ENCODE measurements at places on chromosomes 6 and 20. TPM values are rescaled to one million over a fixed set of nuclear protein-coding genes. Genes with fewer than 3 reads are reported as not detected.
A peak's percentile ranks its signal among the peaks of the same experiment; 100 is the strongest.

GRCh38 chr6:133410638-133411435 is 169.7 kb downstream of the EYA4 start:
- no peak for DNase-seq

DNA sequence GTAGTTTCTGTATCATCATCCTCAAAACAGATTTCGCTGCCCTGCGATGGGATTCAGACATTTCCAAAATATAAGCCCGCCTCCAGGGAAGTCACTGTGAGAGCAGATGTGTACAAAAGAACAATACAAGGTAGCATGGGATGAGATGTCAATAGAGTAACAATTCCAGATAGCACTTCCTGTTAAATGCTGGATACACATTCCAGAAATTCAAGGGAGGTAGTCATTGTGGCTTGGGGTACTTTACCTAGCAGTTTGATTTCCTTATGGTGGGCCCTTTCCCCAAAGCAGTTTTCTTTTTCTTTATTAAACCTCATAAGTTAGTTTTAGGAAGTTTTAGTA is 2.5 kb downstream of the RNF217 start:
- DNase-seq = no peak

Gene C20orf202
- total RNA-seq = not detected

DNA sequence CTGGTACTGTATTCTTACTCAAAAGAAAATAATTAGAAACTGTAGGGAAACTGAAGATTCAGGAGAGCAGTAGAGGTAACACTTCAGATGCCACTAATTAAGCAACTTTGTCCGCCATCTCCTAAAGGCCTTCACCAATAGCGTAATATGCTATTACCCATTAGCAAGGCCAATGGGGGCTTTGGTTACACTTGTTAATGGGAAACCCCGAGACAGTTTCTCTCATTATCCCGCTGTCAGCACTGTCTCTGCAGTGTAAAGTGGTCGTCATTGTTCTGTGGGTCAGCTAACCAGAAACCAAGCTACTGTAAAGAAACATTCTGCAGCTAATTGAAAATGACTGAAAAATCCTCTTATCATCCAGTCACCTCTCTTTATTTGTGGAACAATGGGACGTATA is 468.0 kb upstream of the POU3F2 start:
- DNase-seq = no peak

- DNase-seq = no peak
Measured at GRCh38 chr20:50267041-50267865, 76.6 kb downstream of the CEBPB start.

Gene SIRPB1
- not detected for total RNA-seq

DNA sequence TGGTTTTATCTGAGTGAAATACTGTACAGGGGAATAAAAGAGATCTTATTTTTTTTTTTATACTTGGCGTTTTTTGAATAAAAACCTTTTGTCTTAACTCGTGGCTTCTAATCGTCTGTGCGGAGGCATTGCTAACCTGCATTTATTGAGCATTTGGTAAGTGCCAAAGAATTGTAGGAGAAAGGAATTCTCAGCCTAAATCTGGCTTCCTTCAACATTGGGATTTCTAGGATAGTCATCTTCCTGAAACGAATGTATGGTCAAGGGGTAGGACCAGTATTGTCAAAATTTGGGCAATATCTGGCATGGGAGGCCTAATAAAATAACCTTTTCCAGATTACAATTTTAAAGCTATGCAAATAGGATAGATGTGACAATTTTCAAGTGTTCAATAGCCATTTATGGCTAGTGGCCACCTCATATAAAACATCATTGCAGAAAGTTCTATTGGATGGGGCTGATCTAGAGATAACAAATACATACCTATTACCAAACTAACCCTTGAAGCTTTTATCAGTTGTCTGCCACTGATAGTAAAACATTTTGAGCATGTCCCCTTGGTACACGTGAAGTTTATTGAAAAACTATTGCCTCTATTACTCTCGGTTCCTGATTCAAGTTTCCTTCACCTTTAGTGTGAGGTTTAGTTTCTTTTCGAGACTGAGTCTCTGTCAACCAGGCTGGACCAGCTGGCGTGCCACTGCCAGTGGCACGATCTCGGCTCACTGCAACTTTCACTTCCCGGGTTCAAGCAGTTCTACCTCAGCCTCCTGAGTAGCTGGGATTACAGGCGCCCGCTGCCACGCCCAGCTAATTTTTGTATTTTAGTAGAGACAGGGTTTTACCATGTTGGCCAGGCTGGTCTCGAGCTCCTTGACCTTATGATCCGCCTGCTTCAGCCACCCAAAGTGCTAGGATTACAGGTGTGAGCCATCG is 5.6 kb downstream of the PIM1 start:
- DNase-seq = no peak

DNA sequence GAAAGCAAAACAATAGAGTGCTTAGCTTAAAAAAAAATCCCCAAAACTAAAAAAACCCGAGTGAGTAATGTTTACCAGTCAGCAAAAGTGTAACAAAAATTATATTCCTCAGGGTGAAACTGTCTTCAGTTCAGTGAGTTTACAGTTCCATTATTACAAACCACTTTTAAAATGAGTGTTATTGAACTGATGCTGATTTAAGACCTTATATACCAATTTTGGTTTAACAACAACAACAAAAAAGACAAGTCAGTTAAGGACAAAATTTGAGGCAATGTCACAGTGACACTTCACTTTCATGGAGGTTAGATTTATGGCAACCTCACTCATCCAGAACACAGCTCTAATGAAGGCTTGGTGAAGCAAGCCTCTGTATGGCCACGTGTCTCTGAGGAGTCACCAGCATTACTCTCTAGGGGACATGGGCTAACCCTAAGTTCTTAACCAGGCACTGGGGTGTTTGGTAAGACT is 630.8 kb downstream of the PHF3 start:
- DNase-seq = no peak

Gene COL9A3
- under 0.01 TPM for total RNA-seq

DNA sequence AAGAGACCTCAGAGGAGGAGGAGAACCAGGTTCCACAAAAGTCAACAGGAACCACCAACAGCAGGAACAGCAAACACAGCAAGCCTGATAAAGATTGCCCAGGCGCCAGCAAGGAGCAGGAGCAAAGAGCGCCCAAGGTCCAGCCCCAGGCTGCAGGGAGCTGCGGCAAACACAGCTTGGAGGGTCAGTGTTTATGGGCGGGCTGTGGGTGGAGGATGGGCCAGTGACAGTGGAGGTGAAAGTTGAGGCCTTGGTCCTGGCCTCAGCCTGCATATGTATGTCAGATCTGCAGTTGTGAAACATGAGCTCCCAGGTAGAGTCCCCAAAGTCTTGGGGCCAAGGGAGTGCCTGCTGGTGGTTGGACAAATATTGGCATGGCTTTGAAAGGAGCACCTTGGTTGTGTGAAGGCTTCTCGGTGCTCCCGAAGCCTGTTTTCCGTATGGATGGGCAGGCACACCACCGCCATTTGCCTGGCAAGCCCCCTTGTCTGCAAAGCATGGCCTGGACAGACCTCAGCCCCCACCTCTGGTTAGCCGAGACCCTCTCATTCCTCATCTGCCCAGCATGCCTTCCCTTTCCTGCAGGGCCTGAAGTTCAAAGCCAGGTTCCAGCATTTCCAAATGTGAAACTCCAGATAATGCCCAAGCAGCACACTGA is 2.0 kb upstream of the CAPN11 start:
- no peak for DNase-seq

Gene ARFGEF2
- 47.5 TPM for total RNA-seq

Gene SLC17A3
- total RNA-seq = not detected

Gene LINC00237
- total RNA-seq = not detected

DNA sequence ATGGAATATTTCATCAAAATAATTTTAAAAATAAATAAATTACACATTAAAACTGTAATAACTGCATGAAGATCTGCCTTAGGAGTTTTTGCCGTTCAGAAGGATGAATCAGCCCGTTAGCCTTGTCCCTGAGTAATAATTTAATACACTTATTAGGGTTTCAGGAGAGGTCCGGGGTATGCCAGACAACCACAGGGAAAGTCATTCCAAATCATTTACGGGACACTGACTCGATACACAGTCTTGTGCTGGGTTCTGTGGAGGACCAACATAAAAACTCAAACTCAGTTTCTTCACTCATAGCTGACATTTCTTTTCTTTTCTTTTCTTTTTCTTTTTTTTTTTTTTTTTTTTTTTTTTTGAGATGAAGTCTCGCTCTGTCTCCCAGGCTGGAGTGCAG is 735 bp upstream of the LY6G6F start:
- DNase-seq = no peak

Gene PKIB
- 12.2 TPM for total RNA-seq

DNA sequence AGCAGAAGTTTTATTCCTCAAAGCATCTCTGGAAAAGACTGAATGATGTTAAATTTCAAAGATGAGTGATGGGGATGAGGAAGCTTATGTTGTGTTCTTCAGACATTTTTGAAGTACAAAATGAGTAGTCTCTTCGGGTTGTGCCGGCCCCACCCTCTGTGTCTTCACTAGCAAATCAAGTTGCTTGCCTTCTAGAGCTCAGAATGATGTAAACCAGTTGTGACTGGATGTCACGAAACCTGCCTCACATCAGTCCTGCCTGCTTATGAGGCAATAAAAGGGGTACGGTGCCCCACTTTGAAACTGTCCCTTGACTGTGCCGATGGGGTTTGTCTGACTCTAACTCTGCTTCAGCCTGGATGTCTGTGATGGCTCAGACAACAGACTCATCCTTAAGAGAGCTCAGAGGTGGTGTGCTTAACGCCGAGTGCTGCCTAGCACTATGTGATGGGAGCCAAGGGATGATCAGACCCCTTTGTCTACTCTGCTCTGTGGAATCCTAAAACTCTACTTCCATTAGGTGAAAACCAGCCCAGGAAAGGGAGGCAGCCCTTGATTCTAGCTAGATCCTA is 19.0 kb downstream of the TOMM34 start:
- no peak for DNase-seq

- no peak for DNase-seq
Measured at GRCh38 chr6:127547215-127547614, 28.1 kb upstream of the MTCL3 start.

Gene NRSN1
- not detected for total RNA-seq

DNA sequence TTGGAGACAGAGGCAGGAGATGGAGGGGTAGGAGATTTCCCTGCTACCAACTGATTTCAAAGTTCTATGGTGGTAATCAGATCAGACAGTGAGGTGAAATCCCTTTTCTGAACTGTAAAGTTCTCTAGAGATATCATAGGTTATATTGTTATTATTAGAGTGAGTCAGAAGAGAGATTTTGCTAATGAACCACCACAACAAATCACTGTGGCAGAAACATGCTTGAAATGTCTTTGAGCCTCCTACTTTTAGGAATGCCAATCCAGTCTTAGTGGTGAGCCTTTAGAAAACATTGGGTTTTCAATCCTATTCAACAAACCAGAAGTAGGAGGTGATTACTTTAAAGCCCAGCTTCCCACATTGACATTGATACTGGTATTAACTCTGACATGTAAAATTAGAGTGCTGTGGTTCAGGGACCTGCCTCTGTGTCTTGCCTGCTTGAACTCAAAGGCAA is 136.7 kb upstream of the CNR1 start:
- DNase-seq = no peak

GRCh38 chr6:106502559-106502958 is 126.7 kb downstream of the RTN4IP1 start:
- DNase-seq = no peak

DNA sequence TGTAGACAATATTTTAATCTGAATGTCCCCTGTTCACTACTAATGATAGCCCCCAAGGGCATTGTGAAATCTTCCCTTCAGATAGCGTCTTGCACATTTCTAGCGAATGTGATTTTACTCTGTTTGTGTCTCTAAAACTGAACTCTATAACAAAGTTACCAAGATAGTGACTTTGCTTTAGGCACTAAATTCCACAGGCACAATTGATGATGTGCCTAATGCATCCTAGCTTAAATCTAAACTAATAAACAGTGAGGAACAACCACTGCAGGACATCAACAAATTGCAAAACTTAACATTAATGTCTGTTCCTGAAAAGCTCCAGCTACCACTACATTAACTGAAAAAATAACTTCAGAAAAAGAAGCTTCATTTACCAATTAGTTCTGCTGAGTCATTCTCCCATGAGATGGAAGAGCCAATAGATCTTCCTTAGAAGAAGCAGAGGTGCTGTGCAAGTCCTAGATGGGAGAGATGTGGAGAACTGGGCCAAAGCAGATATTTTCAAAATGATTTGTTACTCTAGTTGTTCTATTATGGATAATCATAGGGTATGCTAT is 1065.0 kb downstream of the EPHA7 start:
- peak; percentile 4 for DNase-seq

Gene C6orf141
- total RNA-seq = 0.43 TPM

GRCh38 chr6:161748535-161749416 is 474.9 kb upstream of the AGPAT4 start:
- DNase-seq = no peak

DNA sequence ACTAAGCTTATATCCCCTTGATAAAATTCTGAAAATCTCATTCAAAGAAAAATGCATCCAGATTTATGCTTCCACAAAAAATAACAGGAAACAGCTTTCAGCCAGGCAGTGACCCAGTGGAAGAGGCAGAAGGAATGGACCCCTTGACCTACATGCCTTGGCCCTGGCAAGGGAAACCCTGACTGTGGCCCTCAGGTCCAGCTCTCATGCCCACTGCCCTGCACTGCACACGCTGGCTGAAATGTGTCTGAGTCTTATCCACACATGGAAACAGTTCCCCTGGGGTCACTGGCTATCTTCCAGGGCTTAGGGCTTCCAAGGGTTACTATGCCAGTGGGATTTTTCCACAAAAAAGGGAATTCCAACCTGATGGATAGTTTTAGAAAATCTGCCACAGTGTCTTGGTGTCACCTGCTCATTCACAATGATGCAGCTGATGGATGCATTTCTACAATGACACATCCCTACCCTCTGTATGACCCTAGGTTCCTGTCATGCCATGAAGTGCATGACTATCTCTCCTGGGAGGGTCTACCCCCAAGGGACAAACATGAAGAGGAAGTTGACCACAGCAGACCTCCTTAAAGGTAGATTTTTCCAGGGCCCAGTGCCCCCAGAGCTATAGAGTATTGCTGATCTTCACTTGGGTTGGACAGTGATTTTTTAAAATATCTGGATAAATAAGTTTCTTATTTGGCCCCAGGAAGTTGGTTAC is 121.9 kb upstream of the CD93 start:
- no peak for DNase-seq

DNA sequence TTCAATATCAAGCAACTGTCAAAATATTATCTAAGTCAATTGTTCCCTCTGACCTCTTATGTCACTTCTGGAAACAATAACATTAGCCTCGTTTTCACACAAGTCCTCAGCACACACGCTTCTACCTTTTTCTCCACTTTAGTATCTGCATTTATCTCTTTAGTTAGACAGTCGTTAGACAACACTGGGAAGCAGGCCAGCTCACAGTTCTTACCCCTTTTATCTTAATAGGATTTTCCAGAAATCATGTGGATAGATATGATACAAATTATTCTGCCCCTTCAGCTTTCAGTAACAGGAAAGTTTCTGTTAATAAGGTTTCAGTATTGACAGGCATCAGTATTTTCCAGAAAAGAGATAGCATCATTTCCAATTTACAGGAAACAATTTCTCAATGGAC is 25.9 kb upstream of the HAO1 start:
- no peak for DNase-seq

- no peak for DNase-seq
Measured at GRCh38 chr20:2902291-2902690, 29.0 kb downstream of the PTPRA start.

Data from fibroblast of villous mesenchyme (primary cell).